ENCODE measurements at places on chromosomes 3 and 15.

DNA sequence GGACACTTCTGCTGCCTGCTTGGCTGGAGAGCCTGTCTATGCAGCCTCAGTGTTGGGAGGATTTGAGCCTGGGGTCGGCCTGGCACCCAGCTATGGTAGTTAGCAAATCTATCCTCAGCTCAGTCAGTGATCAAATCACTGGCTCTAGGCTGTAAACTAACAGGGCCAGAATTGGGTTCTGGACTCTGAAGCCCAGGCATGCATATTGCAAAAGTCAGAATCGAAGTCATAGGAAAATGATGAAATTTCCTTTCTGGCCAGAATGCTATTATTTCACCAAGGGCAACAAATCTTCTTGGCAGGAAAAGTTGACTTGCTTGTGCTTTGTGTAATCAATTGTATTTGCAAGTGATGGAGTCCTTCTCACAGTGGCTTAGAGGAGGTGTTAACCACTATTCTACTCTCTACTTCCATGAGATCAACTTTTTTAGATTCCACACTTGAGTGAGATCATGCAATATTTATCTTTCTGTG is 482.6 kb upstream of the TPRG1 start:
- no peak for DNase-seq

DNA sequence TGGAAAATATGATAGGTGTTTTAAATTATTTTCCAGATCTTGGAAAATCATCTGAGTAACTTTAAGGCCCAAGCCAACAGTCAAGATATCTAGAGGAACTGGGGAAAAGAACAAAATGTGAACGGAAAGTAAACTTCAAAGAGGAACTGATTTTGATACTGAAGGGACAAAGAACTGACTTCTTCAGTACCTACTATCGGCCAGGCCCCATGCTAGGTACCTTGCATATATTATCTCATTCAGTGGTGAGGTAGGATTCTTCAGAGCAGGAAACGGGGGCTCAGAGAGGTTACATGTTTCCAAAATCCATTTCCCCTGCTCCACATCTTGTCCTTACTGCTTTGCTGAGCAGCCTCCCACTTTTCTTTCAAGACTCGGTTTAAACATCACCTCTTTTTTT is 9.8 kb upstream of the ZNF710 start:
- DNase-seq: no peak

- DNase-seq: no peak
Measured at GRCh38 chr3:111040959-111041358, 30.7 kb upstream of the NECTIN3 start.

- DNase-seq: no peak
Measured at GRCh38 chr3:72162649-72163184, 377.8 kb upstream of the PROK2 start.

DNA sequence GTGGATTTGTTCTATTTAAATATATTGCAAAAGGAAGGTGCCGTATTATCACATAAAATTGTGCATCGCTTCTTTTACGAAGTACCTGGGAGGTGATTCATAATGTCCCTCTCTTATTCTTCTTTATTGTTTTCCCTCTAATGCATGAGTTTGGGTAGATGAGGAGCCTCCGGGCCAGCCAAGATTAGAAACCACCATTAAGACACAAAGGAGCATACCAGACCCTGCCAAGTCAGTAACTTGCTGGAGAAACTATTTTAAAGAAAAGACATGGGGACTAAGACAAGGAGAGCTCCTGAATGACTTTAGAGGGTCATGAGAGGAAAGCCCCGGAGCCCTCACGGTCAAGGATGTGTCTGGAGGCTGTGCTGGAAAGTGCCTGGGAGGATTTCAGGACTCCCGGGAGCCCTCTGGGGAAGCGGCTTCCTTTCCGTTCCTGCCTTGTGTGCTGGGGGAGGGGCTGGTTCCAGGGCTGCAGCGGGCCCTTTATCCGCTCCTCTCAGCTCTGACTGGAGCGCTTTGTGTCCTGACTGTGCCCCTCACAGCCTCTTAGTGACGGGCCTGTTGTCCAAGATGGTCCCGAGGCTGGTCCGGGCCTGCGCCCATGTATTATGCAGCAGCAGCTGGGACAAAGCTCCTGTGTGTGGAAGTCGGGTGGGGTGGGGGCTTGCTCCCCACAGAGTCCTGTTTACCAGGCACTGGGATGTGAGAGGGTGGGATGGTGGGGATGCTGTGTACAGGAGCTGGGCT is 35.7 kb downstream of the CORO2B start:
- DNase-seq: no peak

- no peak for DNase-seq
Measured at GRCh38 chr3:69750549-69750948, 11.3 kb downstream of the MITF start.

GRCh38 chr3:54322354-54322753 is 200.0 kb downstream of the CACNA2D3 start:
- peak; percentile 13 for DNase-seq

DNA sequence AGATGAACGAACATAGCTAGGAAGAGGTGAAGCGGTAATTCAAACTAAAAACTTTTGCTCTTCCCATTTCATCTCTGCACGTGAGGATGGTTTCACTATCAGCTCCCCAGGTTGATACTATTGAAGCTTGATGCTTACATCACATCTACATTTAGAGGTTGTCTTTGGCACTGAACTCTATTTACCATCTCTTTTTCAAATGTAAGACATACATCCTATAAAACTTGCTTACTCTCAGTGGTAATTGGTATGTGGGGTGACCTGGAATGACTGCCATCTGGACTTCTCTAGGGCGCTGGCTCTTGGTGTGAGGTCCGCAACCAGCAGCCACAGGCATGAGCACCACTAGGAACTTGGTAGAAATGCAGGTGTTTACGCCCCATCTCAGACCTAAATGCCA is 118.1 kb downstream of the AKAP13 start:
- DNase-seq: no peak

DNA sequence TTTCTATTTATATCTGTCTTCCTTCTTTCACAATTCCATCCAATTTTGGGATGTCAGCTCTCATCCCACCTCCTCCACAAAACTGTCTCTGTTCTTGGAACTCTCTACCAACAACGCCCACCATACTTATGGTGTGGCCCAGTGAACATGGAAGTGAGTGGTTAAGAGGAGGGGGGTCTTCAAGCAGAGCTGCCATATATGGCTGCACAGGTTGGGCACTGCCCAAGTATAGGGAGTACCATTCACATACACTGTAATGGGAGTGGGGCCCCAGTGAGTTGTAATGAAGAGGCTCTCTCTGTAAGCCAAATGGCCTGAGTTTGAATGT is 7.9 kb upstream of the CAMK1 start:
- no peak for DNase-seq

- DNase-seq: peak; percentile 13
Measured at GRCh38 chr15:26891448-26892181, 24.8 kb downstream of the GABRA5 start.

DNA sequence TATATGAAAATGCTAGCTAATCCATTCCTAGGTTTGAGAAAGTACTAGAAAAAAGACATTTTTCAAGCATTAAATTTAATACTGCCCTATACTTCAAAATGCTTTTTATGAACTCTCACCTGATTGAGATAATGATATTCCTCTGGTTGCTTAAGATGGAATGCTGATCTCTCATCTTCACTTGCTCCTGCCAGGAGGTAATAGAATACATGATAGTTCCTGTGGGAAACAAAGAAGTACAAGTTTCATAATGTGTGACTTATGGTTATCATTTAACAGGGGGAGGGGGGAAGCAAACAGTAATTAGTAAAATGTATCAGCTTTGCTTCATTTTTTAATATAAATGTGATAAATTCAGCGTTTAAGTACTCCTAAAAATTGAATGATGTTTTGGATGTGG is 97.2 kb downstream of the MYO9A start:
- DNase-seq: no peak

DNA sequence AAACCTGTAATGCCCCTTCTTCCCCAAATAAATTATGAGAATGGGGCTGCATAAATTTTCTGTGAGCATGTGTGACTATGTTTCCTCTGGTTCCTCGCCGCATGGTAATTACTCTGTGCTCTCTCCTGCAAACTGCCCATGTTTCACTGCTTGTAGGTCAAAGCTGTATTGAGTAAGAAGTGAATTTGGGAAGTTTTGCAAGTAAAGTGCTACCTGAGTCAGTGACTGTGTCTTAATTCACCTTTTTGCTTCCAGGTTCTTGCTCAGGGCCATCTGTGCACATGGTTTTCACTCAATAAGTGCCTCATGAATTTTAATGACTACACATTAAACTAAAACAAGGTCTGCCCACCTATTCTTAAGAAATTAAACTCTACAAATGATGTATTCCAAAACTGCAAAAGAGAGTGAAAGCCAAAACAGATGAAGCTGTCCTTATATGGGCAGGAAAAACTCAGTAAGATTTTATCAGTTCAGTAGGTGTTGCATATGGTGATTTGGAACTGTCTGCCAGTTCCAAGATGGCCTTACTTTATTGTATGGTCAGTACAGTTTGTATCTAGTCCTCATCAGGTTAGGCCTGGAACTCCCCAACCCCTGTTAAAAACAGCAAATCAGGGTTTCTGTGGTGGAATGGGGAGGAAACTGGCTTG is 100.0 kb downstream of the LPP start:
- DNase-seq: no peak

- no peak for DNase-seq
Measured at GRCh38 chr15:61158504-61159407, 70.3 kb downstream of the RORA start.

DNA sequence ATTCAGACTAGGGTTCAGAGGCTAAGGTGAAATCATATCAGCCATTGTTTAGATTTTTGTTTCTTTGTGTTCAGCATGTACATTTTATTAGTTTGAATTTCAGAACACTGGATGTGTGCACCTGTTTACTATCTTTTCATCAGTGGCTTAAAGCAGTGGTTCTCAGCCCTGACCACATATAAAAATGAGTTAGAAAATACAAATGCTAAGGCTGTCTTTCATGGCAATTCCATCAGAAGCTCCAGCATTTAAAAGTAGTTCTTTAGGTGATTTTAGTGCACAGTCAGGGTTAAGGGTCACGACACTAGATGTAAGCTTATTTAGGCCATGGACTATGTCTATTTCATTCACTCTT is 213.5 kb downstream of the NECTIN3 start:
- DNase-seq: no peak

GRCh38 chr3:185409957-185410356 is 47.0 kb downstream of the MAP3K13 start:
- DNase-seq: no peak

GRCh38 chr3:187012609-187013051 is 82.3 kb downstream of the ST6GAL1 start:
- DNase-seq: peak; percentile 48

DNA sequence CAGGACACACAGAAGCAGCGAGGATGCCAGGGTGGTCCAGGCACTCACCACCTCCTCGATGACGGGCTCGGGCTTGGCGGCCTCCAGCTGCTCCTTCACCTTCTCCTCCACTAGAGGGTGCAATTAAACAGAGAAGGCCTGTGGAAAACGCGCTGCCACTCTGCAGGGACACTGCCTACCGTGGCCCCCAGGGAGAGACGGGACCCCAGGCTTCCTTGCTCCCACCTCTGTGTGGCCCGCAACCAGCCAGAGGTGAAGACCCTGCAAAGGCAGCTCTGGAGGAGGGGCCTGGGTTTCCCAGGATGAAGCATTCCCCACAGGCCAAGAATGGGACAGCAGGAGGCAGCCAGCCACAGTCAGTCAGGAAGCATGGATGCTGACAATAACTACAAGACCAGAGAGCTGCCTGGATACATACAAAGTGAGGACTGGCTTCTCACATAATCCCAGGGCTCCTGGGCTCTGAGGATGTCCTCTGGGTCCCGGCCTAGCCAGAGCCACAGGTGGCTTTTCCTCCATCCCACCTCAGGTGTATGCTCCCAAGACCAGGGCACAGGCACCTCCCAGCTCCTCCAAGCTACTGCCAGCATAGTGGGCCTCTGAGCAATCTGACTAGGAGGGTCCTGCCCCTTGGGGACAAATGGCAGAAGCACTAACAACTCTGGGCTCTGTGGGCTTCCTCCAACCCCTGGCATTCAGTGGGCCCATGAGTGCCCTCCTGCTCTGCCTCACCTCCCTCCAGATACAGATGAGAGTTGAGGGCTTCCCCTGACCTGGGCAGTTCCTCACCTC is 46.2 kb downstream of the PTH1R start:
- no peak for DNase-seq

DNA sequence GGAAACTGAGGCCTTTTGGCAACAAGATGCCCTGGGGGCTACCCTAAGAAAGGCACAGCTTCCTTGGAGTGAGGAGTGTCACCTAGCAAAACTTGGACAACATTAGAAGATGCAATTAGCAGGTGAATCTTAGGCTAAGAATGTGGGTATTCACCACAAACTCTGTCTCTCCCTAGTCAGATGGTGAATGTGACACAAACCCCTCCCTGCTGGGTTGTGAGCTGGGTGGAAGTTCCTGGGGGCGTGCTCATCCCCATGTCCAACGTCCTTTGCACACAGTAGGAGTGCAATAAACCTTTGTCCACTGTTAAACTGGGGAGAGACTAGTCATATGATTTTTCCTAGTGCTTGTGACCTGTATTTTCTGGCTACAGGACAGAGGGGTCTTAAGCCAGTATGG is 67.1 kb upstream of the SH3GL3 start:
- no peak for DNase-seq

- DNase-seq: no peak
Measured at GRCh38 chr3:55367384-55367783, 119.7 kb downstream of the WNT5A start.

- DNase-seq: no peak
Measured at GRCh38 chr15:82959423-82959822, 6.9 kb upstream of the HOMER2 start.

DNA sequence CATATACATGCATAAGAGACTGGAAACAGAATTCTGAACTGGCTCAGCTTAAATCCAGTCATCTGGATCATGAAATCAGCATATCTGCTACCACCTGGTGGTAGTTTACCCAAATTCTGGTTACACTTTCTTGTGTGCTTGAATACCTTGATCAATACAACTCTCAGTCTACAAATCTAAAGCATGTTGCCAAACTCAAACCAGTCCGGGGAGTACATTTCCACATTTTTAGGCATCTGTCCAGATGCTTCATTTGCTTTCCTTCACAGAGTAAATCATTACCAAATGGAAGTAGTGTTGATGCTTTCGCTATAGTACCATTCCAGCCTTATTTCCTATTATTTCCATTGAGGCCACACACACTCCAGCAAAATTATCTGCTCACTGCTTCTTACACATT is 126.4 kb downstream of the P2RY1 start:
- no peak for DNase-seq

GRCh38 chr3:170307671-170308405 is 49.7 kb upstream of the SKIL start:
- peak; percentile 22 for DNase-seq

DNA sequence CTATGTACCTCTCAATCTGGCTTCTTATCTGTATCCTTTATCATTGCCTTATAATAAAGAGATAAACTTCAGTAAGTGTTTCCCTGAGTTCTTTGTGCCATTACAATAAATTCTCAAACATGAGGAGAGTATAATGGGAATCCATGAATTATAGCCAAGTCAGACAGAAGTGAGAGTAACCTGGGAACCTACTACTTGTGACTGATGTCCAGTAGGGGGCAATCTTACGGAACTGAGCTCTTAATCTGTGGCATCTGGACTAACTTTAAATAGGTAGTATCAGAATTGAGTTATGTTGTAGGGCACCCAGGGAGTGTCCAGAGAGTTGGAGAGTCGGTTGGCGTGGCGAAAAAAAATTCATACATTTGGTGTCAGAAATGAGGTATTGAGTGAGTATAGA is 542.6 kb downstream of the ZBBX start:
- DNase-seq: peak; percentile 5

GRCh38 chr15:62079594-62079993 is 12.8 kb downstream of the C2CD4A start:
- DNase-seq: no peak
